Activated CD8-positive, alpha-beta T cell treated with anti-CD3 and anti-CD28 coated beads for 36 hours (primary cell): ENCODE measurements at places on chromosomes 5 and 9. TPM values are rescaled to one million over a fixed set of nuclear protein-coding genes. Genes with fewer than 3 reads are reported as not detected.

The CD274 gene
- 12.2 TPM for total RNA-seq

The PRDM9 gene
- not detected for total RNA-seq

The BHMT2 gene
- total RNA-seq: not detected

The PCDHGB5 gene
- total RNA-seq: 0.11 TPM

The SPAAR gene
- not detected for total RNA-seq

The SLC25A2 gene
- total RNA-seq: not detected

The JAKMIP2 gene
- total RNA-seq: 2.6 TPM

The FBP2 gene
- total RNA-seq: not detected
